ENCODE measurements at places on chromosomes 13 and 19.
A peak's percentile ranks its signal among the peaks of the same experiment; 100 is the strongest.

DNA sequence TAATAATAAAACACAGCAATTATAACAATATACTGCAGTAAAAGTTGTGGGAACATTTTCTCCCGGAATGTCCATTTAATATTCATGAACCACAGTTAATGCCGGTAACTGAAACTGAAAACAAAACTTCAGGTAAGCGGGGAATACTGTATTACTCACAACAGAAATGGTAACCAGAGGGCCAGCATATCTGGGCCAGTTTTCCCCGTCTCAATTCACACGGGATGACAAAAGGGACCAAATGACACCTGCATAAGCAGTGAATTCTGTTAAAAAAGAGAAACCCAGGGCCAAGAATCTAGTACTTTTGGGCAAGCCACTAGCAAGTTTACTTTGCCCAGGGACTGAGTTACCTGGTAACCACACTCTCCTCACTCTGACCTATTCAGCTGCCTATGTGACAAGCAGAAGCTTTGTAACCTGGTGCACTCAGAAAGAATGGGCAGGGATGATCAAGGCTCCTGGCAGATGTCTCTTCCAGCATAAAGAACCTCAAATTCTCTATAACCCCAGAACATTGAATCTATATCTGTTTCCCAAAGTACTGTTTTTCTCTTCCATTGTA, 1171.2 kb downstream of the DIAPH3 start:
- DNase-seq, result no peak

DNA sequence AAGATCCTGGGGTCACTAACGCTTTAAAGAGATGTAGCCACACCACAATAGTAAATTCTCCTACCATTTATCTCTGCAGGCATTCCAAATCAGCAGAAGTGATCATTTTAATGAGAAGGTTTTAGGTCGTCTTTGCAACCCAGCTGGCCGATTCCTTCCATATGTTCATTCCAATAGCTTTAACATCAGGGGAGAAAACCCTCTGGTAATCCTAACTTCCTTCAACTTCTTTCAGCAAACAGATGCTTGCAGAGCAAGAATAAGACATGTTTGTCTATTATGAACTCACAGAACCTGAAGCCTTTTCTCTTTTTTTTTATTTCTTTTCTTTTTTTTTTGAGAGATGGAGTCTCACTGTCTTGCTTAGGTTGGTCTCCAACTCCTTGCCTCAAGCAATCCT, 498.6 kb upstream of the SLITRK1 start:
- DNase-seq, result no peak

GRCh38 chr13:98984118-98984517, 6.3 kb upstream of the DOCK9 start:
- peak; percentile 23 for DNase-seq

GRCh38 chr13:67867206-67867605, 637.1 kb upstream of the PCDH9 start:
- no peak for DNase-seq

- no peak for DNase-seq
These were observed 54.4 kb downstream of the PEX11G start for GRCh38 chr19:7434391-7434790.

DNA sequence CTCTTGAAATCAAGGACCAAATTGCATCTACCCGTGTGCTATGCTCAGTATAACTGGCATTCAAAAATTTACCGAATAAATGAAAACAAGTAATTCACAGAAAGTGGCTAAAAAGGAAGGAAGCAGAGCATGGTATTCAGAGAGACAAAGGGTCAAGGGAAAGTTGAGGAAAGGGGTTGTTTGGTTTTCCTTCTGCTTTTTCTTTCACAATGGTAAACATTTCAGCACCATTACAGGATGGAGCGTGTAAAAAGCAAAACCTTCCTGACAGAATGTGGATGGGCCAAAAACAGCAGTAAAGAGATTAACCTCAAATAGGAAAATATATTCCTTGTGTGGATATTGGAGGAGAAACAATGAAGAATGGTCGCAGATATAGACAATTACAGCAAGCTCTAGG, 14.8 kb downstream of the DIAPH3 start:
- DNase-seq, result no peak
